Stromal cell of bone marrow (primary cell): ENCODE measurements at places on chromosomes 11 and 22.

DNA sequence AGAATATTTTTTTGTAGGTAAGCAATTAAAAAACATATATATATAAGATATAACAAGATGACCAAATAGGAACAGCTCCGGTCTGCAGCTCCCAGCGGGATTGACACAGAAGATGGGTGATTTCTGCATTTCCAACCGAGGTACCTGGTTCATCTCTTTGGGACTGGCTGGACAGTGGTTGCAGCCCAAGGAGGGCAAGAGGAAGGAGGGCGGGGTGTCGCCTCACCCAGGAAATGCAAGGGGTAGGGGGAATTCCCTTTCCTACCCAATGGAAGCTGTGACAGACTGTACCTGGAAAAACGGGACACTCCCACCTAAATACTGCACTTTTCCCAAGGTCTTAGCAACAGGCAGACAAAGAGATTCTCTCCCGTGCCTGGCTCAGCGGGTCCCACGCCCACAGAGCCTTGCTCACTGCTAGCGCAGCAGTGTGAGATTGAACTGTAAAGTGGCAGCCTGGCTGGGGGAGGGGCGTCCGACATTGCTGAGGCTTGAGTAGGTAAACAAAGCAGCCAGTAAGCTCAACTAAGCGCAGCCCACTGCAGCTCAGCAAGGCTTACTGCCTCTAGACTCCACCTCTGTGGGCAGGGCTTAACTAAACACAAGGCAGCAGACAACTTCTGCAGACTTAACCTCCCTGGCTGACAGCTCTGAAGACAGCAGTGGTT lies 163.8 kb downstream of the CWF19L2 start:
- DNase-seq, result no peak

DNA sequence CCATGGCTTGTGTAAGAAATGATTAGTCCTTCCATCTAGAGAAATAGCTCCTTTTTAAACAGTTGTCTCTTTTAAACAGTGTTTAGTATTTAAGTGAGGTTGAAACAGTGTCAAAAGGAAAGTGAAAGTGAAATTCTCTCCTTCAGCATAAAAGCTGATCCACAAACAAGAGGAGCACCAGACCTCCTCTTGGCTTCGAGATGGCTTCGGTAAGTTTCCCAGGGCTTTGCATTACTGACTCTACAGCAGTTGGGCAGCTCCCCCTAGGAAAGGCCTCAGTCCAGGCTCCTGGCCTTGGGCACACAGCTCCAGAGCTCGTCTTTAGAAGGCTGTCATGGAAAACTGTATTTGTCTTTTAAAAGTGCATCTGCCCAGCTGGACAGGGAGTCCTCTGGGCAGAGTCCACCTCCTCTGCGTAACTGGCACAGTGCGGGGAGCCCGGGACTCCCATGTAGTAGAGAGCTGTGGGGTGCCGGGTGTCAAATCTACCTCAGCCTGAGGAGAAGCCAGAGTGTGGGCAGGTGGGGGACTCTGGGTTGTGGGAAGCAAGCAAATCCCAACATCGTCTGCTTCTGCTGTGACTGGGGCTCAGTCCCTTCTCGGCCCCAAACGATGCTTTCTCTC lies at the start of gene PLAAT4:
Gene PLAAT4, plus strand, starts transcription at position 140 of the 624 bp plus-strand sequence. Its CDS starts 61 bp downstream, at position 201.
- peak; percentile 61 for DNase-seq

DNA sequence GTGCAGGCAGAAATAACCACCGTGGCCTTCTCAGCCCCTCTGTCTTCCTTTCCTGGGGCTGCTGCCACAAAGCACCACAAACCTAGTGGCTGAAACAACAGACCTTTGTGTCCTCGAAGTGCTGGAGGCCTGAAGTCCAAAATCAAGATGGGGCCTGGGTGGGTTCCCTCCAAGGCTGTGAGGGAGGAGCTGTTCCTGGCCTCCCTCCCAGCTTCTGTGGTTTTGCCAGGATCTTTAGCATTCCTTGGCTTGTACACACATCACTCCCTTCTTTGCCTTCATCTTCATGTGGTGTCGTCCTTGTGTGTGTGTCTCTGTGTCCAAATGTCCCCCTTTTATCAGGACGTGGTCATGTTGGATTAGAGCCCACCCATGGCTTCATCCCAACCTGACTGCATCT lies 29.0 kb upstream of the PARVG start:
- DNase-seq, result peak; percentile 72

- DNase-seq, result peak; percentile 81
Observed at GRCh38 chr11:117907276-117908108, 21.7 kb downstream of the TMPRSS13 start.

DNA sequence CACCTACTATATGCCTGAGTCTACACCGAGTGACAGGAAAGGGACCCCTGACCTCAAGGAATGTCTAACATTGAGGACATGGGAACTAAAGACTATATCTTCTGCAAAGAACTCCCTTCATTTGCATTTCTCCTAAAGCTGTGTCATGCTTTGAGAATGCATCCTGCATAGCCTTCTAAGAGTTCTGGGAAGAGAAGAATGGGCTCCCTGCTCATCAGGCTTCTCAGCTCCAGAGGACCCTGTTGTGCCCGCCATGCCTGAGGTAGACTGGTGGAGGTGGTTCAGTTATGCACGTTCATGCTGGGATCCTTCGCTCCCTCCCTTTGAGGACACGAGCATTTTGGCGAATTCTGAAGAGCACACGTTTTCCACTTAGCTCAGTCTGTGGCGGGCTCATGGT lies 63.3 kb downstream of the GRIK4 start:
- DNase-seq, result no peak

DNA sequence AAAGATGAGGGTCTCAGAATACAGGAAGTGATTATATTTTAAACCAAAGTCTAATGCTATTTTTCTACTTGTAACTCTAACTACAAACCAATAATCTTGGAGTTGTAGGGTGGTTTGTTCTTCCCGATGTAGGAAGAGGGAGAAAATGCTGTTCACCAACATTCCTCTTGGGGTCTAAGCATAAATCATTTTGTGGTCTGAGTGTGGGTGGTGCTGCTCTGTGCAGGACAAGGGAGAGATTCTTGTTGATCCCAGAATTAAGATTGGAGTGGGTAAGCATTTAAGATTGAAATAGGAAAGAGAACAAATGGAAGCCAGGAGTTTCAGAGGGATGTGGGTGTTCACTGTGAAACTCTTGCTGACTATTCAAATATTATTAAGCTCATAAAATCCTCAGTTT lies 38.6 kb upstream of the MMP13 start:
- DNase-seq, result no peak

DNA sequence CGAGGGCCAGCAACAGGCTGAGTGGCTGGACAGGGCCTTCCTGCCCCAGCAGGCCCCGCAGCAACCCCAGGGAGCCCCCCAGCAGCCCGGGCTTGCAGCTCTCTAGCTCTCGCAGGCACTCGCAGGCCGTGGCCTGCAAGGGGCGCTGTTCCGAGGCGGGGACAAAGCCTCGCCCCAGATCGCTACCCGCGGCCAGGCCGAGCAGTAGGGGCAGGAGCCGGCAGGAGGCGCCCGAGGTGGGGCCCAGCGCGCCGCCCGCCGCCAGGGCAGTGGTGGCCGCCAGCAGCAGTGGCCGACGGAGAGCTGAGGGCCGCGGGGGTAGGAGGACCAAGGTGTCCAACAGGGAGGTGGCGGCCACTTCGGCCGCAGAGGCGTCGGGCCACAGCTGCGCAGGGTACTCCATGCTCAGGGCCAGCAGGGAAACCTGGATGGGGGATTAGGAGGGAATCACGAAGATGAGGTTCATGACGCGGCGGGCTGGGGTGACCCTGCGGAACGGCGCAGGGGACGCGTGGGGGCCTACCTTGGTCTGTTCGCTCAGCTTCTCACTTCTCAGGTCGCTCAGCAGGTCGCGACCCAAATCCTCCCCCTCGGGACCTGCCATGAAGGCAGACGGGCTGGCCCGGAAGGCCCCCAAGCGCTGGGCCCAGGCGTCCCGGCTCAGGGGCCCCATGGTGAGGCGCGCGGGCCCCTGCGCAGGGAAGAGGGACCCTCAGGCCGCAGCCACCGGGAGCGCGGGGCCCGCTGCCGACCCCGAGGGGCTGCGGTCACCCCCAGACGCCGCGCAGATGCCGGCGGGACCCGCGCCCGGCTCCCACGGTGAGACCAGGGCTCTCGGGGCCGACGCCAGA lies 632 bp downstream of the AP5B1 start:
- peak; percentile 59 for DNase-seq

DNA sequence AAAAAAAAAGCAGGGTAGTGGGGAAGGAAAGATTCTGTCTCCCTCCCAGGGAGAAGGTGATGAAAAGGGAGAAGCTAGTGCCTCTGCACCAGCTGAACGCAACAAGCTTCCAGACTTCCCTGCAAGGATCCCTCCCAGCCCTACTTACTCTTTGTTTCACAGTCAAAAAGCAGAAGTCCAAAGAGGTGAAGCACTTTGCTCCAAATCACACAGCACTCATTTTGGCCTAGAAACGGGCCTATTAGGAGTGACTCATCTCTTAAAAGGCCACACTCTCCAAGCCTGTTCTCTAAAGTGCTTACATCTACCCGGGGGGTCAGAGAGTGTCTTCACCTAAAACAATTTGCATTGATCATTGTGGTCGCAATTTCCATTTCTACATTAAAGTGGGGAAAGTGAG lies 17.7 kb upstream of the GRK3 start:
- no peak for DNase-seq

- no peak for DNase-seq
Observed at GRCh38 chr11:102521121-102521520, 9.4 kb downstream of the MMP7 start.
